CD14-positive monocyte (primary cell): ENCODE measurements at places on chromosomes 7 and 10.
A peak's percentile ranks its signal among the peaks of the same experiment; 100 is the strongest.

DNA sequence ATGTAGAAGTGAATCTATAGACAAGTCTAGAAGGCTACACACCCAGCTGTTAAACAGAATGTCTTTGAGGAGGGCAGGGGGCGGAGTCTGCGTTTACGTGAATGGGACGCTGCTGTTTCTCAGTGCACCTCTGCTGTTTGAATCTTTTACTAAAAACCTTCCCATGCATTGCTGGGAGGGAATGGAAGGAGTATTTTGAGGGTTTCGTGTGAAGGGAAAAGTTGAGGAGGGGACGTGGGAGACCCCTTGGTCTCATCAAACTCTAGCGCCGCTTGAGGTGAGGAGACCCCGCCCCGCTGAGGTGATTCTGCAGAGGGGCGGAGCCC, 492 bp upstream of the VCL start:
- peak; percentile 49 for DNase-seq

DNA sequence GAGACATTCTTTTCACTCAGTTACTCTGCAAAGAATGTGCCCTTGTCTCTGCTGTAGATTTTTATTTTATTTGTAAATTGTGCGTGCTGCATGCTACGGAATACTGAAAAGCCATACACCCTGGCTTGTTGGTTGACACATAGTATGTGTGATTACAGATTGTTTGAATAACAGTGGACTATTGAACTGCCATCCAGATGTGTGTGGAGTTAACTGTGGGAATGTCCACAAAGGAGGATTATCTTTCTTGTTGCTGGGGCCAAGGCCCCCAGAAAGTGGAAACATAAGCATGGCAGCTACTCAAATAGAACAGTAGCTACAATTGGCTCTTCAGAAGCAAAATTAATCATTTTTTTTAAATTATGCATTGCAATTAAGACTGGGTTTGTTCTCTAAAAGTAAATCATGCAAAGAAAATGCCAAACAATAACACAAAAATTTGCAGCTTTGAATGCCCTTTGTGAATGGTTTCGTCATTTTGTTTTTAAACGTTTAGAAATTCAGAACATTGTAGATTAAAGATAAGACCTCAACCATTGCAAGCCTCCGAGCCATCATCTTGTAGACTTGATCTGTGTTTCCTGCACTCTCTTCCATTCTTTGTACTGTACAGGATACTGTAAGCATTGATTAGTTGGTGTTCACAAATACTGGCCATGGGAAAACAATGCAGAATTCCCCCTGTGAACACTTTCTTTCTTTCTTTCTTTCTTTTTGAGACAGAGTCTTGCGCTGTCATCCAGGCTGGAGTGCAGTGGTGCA, 210.3 kb upstream of the TCF7L2 start:
- no peak for DNase-seq

DNA sequence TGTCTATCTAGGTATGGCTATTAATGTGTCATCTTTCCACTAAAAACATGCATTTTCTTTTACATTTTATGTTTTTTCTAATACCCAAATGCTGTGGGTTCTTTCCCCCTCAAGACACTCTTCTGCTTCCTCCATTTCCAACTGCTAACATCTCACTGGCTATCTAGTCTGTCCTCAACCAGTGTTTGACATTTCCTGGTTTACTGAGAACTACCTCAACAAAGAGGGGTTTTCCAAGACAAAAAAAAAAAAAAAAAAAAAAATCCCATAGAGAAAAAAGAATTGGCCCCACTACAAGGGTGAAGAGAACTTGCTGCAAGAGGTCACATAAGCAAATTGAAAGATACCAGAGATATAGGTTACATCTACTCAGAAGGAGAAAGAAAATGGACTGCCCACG, 359.7 kb downstream of the CRPPA start:
- no peak for DNase-seq

- no peak for DNase-seq
Measured at GRCh38 chr10:60353519-60354258, 36.0 kb downstream of the ANK3 start.

GRCh38 chr7:31116615-31117014, 64.5 kb downstream of the ADCYAP1R1 start:
- DNase-seq = no peak
